ENCODE measurements at places on chromosomes 12 and 14.

- DNase-seq: no peak
Measured at GRCh38 chr12:105814283-105814682, 324.5 kb downstream of the NUAK1 start.

GRCh38 chr12:31120392-31121008 is 46.8 kb downstream of the DDX11 start:
- DNase-seq: no peak

DNA sequence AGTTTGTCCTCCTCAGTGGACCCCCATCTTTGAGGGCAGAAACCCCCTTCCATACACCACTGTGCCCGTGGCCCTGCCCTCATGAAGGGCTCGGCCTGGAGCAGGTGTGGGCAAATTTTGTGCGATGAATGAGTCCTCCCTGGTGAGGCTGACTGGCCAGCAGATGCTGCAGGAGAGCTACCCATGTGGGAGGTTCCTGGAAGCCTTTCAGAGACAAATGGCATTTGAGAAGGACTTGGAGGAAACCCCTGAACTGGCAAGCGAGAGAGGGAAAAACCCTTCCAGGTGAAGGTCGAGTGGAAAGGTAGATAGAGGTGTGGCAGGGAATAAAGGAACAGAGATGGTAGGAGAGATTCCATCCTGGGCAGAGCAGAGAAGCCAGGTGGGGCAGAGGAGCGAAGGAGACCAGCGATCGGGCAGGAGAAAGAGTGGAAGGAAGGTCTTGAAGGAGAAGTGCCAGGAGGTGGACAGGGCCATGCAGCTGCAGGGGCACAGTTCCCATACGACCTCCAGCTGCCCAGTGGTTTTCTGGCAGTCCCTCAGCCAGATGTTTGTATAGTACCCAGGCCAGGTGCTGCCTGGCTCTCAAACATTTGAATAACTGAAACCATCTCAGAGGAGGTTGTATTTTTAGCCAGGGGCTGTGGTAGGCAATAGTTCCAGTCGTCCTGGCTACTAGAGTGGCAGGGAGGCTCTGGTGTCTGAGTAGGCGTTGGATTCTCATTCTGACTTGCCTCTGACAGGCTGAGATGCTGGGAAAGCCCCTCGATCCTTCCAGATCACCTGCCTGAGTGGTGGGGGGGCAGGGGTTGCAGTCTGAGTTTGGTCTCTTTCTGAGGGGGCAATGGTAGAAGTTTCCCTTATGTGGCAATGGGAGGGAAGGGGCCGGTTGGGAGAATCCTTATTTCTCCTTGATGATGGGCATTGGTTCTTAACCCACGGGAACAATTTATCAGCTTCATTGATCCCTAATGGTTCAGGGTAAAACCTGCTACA is 40.1 kb downstream of the FBXL14 start:
- DNase-seq: no peak

- no peak for DNase-seq
Measured at GRCh38 chr14:61151251-61151650, 129.9 kb downstream of the TMEM30B start.

DNA sequence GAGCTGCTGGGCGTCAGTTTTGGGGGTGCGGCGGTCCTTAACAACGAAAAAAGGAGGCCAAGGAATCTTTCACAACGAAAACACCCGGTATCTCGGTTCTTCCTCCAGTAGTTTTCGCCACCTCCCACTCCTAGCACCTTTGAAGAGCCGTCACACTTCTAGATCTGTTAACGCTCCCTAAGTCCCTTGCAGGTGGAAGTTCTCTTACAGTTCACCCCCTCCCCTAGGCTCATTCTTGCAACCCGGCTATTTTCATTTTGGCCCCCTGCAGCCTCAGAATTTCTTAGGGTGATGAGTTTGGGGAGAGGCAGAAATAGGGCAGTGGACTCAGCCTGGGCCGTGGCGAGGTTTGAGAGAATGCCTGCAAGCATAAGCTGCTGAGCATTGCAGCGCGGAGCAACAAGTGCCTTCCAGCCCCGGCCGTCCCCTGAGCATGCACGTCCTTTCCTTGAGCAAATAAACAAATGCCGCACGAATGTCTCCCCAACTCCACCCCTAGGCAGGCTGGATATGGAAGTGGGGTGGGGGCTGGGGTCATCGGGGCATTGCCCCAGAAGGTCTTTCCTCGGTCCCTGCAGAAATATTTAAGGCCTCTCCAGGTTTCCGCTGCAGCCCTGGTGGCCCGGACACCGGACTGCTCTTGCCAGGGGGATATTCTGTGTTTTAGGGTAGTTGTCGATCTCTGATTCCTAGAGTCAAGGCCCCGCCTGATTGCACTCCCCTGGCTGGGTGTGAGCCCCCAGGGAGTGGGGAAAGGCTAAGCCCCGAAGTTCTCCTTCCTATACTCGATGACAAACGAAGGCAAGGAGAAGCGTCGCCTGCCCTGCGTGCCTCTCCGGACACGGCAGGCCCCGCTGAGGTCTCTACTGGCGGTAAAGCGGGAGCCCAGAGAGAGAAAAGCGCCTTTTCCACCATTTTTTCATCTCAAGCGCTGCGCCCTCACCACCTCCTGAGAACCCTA is 1.6 kb downstream of the RFX4 start:
- no peak for DNase-seq

- no peak for DNase-seq
Measured at GRCh38 chr14:79246173-79246572, 965.1 kb downstream of the DIO2 start.

- DNase-seq: no peak
Measured at GRCh38 chr14:89379891-89380820, 36.9 kb downstream of the FOXN3 start.

GRCh38 chr12:14558473-14558959 is 9.2 kb downstream of the PLBD1 start:
- no peak for DNase-seq

DNA sequence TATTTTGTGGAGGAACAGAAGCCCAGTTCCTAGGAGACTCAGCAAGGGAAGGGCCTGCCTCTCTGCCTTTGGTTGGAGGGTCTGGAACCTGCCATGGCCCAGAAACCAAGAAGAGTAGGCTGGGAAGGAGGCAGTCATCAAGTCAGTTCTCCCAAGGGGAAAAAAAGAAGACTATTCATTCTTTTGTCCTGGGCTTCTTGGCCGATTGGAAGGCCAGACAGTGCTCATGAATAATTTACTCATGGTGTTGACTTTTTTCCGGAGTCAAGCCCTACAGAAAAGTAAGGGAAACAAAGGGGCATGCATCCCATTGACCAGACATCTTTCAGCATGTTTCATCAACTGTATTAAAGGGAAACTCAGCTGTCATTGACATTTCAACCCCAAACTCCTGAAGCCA is 168.1 kb downstream of the PRKCH start:
- DNase-seq: no peak

DNA sequence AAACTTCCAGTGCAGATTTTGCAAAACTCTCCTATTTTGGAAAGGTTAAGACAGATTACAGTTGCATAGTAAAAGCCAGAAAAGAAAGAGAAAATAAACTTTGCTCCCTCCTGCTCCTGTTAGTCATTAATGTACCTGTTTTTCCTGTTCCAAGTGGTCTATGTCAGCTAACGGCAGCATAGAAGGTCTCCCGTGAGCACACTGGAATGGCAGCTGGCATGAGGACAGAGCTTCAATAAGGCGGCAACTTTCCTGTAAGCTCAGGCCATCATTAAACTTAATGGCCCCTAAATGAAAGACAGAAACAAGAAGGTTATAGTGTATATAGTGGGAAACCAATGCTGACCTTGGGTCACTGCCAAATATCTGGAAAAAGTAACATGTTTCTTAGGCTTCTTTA is 16.0 kb downstream of the EIF2B2 start:
- no peak for DNase-seq

GRCh38 chr12:131264635-131265034 is 310.9 kb downstream of the ADGRD1 start:
- no peak for DNase-seq

- DNase-seq: no peak
Measured at GRCh38 chr12:110531741-110532333, 29.7 kb downstream of the RAD9B start.

DNA sequence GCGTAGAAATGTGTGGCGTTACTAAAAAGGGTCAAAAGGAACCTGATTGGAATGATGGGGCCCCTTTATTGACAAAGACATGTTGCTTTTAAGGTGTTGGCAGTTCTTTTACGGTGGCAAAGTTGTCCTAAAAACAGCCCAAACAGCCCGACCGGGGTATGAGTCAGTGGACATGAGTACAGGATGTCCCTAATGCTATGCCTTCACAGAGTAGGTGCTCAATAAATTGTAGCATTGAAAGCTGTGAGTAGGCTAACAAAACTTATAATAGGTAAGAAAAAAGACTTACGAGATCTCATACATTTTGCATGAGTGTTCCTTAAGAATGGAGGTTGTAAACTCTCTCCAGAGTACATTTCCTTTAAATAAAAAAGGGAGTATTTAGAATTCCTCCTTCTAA is 2.6 kb downstream of the ELK3 start:
- no peak for DNase-seq

DNA sequence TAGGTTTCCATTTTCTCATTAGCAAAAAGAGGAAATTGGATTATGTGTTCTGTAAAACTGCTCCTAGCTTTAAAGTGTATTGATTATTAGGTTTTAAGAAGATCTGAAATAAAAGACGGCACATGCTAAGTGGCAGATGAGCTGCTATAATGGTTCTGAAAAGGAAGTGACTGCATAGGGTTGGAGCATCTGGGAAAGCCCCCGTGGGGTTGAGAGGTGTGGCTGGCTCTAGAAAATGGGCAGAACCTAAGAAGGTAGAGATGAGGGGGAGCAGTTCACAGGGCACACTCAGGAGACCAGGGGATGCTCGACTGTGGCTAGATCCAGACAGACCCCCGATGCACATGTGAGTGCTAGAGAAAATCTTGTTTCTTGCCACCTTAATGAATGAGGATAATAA is 1.9 kb downstream of the IFNG-AS1 start:
- DNase-seq: no peak

DNA sequence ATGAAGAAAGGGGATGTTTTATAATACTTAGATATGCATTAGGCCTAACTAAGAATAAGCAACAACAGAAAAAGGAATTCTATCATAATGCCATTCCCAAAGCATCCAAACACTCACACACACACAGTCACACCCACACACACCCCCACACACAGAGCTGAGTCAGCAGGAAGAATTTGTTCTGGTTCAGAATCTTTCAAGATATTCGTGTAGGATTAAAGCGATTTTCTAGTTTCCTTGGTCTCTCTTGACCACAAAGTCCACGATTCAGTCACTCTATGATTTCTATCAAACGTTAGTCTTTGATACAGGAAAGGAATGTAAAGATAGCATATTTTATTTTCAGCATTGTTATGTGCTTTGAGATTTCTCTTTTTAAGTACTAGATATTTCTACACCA is 382.6 kb upstream of the DCN start:
- DNase-seq: no peak

- DNase-seq: no peak
Measured at GRCh38 chr14:72013721-72014345, 81.6 kb downstream of the RGS6 start.

DNA sequence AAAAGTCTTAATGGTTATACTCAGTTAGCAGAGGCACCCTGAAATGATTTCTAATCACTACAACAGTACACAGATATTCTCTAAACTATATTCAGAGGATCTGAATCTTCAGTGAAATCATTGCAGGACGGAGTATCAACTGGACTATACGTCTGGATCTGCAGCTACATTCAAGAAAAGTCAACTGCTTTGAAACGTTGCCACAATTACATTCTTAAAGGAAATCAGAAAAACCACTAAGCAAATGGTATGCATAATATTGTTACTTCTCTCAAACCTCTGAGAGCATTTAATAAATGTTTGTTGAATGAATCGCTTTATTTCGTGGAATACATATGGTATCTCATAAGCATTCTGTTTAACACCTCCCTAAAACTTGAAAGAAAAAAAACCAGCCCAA is 67.4 kb downstream of the MED13L start:
- no peak for DNase-seq

DNA sequence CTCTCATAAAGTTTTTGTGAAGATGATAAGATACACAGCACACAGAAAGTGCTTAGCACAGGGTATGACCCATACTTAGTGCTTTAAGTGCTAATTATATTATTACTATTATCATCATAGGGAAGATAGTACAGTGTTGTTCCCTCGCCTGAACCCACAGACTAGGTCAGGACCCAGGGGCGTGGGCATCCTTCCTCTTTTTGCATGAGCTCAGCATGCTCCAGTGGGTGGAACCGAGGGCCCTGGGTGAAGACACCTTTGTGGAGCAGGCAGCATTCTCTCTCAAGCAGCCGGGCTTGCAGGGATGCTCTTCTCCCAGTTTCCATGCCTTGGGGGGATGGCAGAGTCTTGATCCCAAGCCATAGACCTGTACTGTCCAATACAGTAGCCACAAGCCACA is 34.8 kb downstream of the CRACR2A start:
- no peak for DNase-seq

- no peak for DNase-seq
Measured at GRCh38 chr14:69859591-69859990, 19.6 kb upstream of the SMOC1 start.

GRCh38 chr12:130320536-130320935 is 17.2 kb upstream of the PIWIL1 start:
- no peak for DNase-seq

DNA sequence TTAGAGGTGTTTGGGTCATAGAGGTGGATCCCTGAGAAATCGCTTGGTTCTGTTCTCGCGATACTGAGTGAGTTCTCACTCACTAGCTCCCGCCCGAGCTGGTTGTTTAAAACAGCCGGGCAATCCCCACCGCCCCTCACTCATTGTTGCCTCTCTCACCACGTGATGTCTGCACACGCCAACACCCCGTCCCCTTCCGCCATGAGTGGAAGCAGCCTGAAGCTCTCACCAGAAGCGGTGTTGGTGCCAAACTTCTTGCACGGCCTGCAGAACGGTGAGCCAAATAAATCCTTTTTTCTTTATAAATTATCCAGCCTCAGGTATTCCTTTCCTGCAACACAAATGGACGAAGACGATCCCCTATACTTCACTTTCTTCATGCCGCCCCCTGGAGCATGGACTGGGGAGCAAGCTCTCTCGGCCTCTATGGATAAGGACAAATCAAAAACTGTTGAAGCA is 45.4 kb upstream of the CCND2 start:
- DNase-seq: no peak

GRCh38 chr14:77319422-77319821 is 1.3 kb downstream of the POMT2 start:
- no peak for DNase-seq

DNA sequence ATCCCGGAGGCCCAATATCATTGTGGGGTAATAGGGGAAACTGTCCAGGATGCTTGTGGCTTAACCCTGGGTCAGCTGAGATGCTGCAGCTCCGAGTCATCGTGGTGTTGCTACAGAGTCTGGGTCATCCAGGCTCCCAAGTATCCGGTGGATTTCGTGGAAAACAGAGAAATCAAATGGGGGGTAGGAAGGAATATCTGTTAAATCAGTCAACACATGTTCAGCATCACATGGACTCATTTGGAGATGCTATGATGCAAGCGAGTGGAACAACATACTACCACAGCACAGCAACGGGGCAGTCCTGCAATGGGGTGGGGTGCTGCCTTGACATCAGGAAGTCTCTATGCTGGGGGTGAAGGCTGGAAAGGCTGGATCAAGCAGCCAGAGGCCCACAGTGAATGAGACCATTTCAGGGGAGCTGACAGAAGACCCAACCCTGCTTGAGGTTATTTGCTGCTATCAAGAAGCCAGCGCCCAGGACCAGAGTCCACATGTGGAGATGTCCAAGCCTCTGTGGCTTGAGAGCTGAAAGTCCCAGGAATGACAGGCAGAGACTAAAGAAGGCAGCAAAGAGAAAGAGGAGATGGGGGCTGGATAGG is 22.9 kb downstream of the VDR start:
- DNase-seq: peak; percentile 77

GRCh38 chr12:101670007-101670671 is 27.3 kb upstream of the CHPT1 start:
- no peak for DNase-seq

Data from SW 1271 (cell line).